ENCODE measurements at places on chromosomes 4 and X.

- no peak for DNase-seq
Observed at GRCh38 chrX:18961686-18962085, 22.2 kb downstream of the PHKA2 start.

GRCh38 chr4:119579823-119580222 is 48.8 kb downstream of the PDE5A start:
- DNase-seq = no peak

GRCh38 chr4:7307394-7308099 is 115.2 kb downstream of the SORCS2 start:
- no peak for DNase-seq

DNA sequence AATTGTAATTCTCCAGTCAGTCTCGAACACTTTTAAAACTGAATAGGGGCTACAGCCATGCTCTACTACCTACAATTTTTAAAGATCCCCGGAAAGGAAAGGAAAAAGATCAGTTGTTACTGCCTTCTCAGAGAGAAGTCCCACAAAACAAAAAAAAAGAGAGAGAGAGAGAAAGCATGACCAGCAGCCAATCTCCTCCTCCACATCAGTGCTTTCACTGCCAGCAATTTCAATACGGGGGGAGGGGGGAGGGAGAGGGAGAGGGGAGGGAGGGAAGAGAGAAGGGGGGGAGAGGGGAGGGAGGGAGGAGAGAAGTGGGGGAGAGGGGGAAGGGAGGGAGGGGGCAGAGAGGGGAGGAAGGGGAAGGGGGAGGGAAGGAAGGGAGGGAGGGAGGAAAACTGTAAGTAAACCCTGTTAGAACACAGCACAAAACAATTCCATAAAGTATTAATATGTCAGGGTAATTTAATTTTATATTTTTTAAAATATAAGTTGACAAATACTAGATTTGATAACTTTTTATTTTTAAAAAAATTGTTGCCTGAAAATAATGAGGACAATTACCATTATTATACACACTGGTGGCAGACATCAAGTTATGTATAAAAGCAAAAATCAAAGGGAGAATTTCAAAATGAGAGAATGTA is 108.0 kb downstream of the LRBA start:
- DNase-seq = peak; percentile 2

DNA sequence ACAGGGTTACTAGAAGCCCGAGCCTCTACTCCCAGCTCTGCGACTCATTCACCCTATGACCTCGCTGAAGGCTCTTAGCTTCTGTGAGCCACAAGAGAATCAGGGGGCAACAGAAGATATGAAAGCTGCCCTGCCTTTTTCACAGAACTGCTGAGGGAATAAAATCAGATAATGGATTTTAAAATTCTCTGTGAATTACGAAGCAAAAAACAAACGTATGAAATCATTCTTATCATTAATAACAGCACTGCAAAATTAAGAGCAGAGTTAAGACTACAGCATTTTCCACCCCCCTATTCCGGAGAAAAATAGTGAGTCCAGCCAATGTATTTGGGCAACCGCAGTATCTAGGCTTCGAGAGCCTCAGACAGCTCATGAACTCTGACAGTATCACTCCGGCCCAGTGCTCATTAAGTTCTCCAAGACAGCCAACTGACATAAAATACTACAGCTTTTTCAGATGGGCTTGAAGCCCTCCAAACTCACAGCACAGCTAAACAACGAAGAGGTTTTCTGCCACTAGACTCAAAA is 33.4 kb downstream of the AFAP1 start:
- no peak for DNase-seq
